Substantia nigra (tissue), 51 donors: ENCODE measurements at places on chromosomes 6 and 20.

DNA sequence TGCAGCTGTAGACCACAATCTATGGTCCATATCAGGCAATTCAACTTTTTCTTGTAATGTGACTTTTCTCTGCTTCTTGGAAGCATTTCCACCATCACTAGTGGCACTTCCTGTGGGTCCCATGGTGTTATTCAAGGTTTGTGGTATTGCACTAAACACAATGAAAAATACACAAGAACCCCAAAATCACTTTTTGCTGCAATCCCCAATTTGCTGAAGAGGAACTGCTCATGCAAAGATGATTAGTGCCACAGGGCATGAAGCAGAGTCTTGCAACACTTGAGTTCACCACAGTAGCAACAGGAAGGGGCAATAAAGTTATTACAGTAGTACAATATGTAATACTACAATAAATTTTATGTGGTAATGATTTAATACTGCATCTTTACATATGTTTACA, 16.8 kb upstream of the TAAR1 start:
- no peak for DNase-seq

DNA sequence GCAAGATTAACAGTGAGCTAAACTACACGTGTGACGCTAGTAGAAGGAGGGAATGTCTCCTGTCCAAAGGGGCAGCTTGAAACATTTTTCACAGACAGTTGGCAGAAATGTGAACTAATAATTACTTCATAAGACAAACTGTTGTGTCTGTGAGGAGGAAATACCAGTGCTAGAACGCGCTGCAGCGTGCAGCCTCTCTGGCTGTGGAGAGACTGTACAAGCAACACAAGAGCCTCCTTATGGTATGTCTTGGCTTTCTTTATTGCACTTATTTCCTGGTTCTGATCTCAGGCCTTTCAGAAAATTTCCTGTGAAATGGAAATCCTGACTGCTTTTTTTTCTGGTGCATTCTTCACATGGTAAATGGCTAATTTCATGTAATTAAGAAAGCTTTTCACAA, 25.3 kb upstream of the TIAM2 start:
- no peak for DNase-seq

- no peak for DNase-seq
Observed at GRCh38 chr6:134956032-134956431, 6.1 kb upstream of the ALDH8A1 start.

DNA sequence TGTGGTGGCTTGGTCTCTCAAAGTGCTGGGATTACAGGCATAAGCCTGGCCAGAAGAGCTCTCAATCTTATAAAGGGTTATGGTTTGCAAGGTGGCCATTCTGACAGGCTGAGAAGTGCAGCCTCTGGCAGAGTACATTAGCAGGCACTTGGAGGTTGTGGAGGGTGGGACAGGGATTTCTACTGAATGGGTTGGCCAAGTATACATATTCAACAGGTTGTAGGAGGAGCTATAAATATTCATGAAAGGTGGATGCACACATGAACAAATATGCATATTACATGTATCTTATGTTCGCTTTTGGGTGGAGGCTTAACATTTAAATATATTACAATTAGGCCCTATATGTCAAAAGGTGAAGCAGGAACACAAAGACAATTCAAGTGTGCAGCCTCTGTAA, 20.0 kb upstream of the KCNK5 start:
- no peak for DNase-seq

DNA sequence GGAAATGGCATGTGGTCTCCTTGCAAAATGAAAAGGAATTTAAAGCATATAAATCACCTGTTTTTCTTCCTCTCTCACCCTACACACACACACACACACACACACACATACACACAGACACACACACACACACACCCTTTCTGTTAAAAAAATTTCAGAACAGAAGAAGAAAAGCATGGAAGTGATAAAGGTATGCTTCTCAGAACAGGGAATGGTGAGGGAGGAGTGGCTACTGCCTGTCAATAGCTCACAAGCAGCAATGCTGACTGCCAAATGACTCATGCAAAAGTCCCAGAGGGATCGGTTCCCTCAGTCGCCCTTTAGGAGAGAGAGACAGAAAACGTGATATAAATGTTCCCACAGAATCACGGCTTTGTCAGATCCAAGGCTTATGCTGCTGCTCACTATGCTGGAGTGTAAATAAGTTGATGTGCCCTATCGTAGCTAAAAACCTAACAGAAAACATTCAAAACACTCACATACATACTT, 102.6 kb downstream of the IBTK start:
- DNase-seq, result no peak

DNA sequence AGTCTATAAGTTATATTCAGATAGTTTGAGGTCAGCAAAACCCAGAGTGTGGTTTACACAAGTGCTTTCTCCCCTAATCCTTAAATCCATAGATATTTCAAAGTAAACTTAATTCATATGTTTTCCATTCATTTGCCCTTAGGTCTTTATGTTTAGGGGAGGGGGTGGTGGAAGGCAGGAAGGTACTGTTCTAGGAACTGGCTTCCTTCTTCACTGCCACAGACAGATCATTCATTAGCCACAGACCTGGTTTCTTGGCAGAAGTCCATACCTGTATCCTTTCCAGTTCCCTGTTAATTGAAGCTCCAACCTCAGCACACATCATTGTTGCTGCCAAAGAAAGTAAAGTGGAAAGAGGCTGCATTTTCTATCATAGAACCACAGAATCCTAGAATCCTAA, 123.0 kb downstream of the AIG1 start:
- DNase-seq, result no peak

DNA sequence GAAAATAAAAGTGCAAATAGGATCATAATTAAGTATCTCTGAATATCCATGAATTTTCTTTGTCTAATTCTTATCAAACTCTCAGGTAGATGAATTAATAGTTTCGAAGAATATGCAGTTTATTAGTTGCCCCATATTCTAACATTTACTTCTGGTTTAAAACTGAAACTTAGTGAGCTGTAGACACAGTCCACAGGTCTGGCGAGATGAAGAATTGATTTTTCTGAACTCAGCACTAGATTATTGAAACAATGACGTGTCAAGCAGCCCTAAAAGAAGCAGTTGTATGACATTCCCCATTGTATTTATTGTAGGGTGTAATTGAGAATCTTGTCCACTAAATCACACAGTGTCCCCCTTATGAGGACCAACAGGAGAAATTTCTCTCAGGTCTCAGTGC, 407.1 kb downstream of the GRIK2 start:
- no peak for DNase-seq

DNA sequence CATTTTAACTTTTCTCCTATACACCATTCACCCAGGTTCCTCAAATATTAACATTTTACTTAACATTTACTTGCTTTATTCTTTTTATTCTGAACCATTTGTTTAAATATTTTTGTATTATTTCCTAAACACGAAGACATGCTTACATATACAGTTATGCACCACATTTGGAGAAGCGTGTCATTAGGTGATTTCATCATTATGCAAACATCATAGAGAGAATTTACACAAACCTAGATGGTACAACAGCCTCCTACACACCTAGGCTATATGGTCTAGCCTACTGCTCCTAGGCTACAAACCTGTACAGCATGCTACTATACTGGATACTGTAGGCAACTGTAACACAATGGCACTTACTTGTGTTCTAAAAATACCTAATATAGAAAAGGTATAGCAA, 6.6 kb downstream of the TDP2 start:
- no peak for DNase-seq

GRCh38 chr20:42067596-42067995, 449.4 kb upstream of the CHD6 start:
- DNase-seq, result no peak

DNA sequence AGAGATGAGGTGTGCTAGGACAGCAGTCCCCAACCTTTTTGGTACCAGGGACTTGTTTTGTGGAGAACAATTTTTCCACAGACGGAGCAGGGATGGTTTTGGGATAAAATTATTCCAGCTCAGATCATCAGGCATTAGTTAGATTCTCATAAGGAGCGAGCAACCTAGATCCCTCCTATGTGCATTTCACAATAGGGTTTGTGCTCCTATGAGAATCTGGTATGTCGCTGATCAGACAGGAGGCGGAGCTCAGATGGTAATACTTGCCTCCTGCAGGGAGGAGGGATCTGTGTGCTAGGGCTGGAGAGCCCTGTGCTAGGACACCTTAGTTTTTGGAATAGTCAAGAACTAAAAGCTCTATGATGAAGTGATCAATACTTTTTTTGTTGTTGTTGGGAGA, 2.5 kb downstream of the SMIM13 start:
- DNase-seq, result no peak

DNA sequence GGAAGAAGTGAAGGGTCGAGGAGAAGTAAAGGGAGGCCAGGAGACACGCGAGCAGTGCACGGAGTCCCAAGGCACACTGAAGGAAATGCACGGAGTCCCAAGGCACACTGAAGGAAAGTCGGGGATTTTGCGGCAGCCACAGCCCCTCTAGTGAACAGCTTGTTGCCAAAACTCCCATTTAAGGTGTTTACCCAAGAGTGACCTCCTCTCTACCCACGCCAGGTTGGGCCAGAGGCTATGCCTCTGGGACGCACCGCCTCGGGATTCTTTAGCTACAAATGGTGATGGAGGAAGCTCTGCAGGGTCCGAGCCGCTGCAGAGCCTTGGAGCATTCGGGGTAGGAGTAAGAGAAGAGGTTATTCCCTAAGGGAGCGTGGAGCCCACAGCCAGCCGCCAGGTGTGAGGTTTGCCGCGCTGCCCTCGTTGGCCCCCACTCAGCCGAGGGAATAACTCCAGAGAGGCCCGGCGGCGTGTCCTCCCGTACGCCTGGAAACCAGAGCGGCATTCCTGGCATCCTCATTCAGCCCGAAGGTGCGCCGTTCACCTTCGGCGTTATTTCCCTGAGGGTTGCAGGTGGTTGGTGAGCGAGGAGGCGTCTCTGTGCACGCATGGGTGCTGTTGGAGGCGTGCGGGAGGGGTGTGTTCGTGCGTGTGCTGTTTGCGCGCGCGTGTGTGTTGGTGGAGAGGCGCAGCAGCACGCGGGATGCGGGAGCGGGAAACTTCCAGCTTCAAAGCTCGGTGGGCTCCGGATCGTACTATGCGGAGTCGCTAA, 3.4 kb upstream of the MAFB start:
- no peak for DNase-seq

GRCh38 chr20:4844325-4844724, 122.6 kb downstream of the PRND start:
- no peak for DNase-seq

- no peak for DNase-seq
Observed at GRCh38 chr6:33854572-33855030, 50.8 kb upstream of the MLN start.

- no peak for DNase-seq
Observed at GRCh38 chr20:1832634-1833033, 62.6 kb upstream of the SIRPA start.

GRCh38 chr20:4811257-4811656, 89.5 kb downstream of the PRND start:
- DNase-seq, result no peak

- DNase-seq, result peak; percentile 11
Observed at GRCh38 chr6:111361648-111362047, 121.4 kb downstream of the REV3L start.
